ENCODE measurements at places on chromosomes 11 and 22. TPM values are rescaled to one million over a fixed set of nuclear protein-coding genes. Genes with fewer than 3 reads are reported as not detected.

- H3K27ac ChIP-seq: no peak overlapping the region
- no peaks in the 10 kb centered on the region for H3K27me3 ChIP-seq
- peaks cover 12% of the 10 kb centered on the region for H3K36me3 ChIP-seq
- H3K4me3 ChIP-seq: no peak overlapping the region
Observed at GRCh38 chr11:120482149-120482548, 29.4 kb upstream of the GRIK4 start.

DNA sequence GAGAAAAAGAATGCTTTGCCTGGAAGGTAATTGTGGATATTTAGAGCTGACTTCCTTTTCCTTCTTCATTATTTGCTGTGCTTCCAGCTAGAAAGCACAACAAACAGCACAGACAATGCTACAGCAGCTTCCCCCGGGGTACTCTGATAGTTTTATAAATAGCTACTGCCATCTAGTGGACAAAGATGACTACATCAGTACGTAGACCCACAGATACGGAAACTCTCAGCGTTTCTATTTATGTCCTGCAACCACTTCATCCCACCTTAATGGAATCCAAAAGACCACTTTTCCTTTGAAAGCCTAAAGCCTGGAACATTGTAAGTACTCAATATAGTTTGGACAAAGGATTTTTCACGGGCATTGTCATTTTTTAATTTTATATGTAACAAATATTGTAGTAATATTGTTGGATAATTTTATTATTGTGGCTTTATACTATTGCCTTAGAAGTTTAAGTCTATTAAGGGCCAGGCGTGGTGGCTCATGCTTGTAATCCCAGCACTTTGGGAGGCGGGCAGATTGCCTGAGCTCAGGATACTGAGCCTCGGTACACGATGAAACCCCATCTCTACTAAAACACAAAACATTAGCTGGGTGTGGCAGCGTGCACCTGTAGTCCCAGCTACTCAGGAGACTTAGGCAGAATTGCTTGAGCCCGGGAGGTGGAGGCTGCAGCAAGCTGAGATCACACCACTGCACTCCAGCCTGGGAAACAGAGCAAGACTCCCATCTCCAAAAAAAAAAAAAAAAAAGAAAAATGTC, 7.5 kb downstream of the HSPA8 start:
- no peak for DNase-seq
- peaks cover 54% of the 10 kb centered on the region for H3K4me1 ChIP-seq
- H3K36me3 ChIP-seq: peaks cover 57% of the 10 kb centered on the region
- H3K4me3 ChIP-seq: no peak overlapping the region
- no peaks in the 10 kb centered on the region for H3K27me3 ChIP-seq

- H3K27me3 ChIP-seq: no peaks in the 10 kb centered on the region
- peaks cover 12% of the 10 kb centered on the region for H3K36me3 ChIP-seq
- H3K27ac ChIP-seq: peak overlapping the region; percentile 99
- peaks cover 43% of the 10 kb centered on the region for H3K4me1 ChIP-seq
Observed at GRCh38 chr22:50622723-50623327, 5.1 kb downstream of the ARSA start.

DNA sequence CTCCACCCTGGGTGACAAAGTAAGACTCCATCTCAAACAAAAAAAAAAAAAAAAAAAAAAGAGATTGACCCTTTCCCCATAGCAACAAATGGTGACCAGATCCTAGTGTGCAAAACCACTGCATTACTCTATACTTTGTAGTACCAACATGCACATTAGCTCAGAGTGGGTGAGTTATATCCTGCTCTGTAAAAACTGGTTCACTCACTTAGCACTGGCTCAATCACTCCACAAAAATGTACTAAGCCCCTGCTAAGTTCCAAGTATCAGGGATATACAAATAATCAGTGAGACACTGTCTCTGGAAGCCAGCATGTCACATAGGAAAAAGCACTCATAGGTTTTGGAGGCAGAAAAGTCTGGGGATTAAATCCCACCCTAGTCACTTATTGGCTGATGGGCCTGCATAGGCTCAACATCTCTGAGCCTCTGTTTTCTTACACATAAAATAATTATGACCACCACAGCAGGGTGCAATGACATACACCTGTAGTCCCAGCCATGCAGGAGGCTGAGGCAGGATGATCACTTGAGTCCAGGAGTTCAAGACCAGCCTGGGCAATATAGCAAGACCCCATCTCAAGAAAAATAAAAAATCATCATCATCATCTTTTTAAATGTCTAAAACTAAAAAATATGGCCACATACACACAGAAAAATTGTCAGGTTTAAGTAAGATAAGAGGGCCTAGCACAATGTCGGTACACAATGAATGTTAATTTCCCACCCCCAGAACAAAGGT, 11.9 kb downstream of the FAM168A start:
- H3K4me3 ChIP-seq: no peak overlapping the region
- no peak overlapping the region for H3K27ac ChIP-seq
- H3K36me3 ChIP-seq: peaks cover 7% of the 10 kb centered on the region
- no peak for DNase-seq
- no peaks in the 10 kb centered on the region for H3K27me3 ChIP-seq
- H3K4me1 ChIP-seq: peaks cover 9% of the 10 kb centered on the region

DNA sequence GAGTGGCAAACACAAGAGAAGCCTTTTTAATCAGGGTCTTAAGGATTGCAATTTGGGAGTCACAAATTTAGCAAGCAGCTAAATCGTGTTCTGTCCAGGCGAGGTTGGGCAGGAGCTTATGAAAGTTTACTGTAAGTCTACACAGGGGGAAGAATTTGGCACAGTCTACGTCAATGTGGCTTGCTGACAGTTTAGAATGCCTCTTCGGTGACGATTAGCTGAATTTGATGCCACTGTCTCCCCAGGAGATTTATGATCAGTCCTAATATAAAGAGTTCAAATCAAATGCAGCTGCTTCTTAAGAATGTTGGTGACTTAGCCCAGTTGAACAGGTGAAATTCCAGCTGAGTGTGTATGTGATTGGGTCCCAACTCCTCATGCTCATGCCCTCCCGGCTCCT, 114.1 kb upstream of the CLPB start:
- H3K27ac ChIP-seq: no peak overlapping the region
- DNase-seq: no peak
- H3K27me3 ChIP-seq: peaks cover 13% of the 10 kb centered on the region

GRCh38 chr11:46335890-46336562, 11.2 kb upstream of the DGKZ start:
- no peak overlapping the region for H3K4me3 ChIP-seq
- no peaks in the 10 kb centered on the region for H3K36me3 ChIP-seq
- no peak for DNase-seq
- H3K27ac ChIP-seq: no peak overlapping the region

DNA sequence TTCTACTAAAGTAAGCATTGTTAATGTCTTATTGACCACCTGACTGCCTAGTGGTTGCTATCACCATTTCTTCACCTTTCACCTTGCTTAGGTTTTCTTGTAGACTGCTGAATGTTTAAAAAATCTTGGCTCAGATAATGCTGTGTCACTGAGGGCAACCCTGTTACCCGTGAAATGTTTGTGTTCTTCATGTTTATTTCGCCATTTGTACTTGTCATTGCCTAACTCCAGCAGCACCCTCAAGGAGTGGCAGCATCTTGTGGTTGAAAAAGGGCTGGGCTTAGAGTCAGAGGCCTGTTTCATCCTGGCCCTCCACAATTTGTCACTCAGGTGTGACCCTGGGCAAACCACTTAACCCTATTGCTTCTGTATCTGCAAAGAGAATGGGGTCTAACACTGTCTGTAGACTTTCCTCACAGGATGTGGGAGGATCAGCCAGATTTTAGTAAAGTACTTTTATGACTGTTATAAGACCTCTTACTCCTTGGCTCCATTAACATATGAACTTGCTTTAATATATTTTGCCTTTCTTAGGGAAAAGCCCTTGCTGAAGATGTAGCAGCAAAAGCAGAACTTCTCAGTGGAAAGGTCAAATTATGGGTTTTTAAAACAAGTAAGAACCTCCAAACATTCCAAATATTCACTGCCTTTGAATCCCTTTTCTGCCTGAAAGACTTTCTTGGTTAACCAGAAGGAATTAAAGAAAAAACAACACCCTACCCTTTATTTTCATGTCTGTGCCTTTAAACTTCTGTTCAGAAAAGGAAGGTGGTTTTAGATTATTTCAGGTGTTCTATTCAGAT, 154.5 kb upstream of the C11orf87 start:
- no peak overlapping the region for H3K4me3 ChIP-seq
- no peaks in the 10 kb centered on the region for H3K27me3 ChIP-seq
- no peaks in the 10 kb centered on the region for H3K4me1 ChIP-seq

GRCh38 chr11:69215216-69215615, 59.5 kb downstream of the SMIM38 start:
- no peaks in the 10 kb centered on the region for H3K4me1 ChIP-seq
- H3K36me3 ChIP-seq: no peaks in the 10 kb centered on the region
- H3K27me3 ChIP-seq: peaks cover 16% of the 10 kb centered on the region
- DNase-seq: no peak

DNA sequence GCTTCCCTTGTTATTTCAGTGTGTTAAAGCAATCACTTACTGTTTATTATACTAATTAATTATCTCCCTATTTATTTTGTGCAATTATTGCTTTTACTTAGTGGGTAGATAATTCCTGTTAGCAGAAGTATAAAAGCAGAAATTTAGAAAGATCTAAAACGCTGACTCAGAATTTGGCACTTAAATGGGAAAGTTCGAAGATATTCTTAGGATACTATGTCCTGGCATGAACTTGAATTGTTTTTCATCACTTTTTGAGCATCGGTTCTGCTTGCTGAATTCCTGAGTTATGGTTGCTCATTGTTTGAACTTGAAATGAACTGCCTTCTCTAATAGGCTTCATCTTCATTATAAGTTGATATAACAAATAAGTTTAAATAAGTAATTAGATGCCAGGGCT, 325.4 kb downstream of the JRKL start:
- H3K36me3 ChIP-seq: no peaks in the 10 kb centered on the region
- H3K27me3 ChIP-seq: no peaks in the 10 kb centered on the region
- H3K4me3 ChIP-seq: no peak overlapping the region
- H3K4me1 ChIP-seq: no peaks in the 10 kb centered on the region
- DNase-seq: no peak

DNA sequence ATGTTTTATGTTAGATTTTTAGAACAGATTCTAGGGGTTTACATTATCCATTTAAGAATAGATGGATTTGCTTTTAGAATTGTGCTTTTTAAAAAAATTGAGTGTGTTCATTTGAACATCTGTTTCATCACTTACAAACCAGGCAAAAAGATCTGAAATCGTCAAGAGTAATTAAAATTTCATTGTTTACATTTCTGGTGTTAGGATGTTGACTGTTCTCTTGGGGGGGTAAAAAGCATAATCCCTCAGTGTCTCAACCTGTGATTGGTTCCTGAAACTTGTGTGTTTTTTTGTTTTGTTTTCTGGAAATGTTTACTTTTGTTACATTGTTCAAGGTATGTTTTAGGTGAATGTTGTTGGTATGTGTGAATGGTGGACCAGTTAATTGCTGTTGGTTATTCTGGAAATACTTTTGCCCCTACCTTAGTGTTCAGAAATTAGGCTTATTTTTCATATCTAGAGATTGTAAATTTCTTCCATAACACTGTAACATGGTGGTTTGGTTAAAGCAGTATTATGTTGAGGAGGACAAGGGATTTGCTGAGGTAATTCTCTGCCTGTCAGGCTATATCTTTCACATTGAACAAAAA, 4.8 kb downstream of the PCF11 start:
- peak overlapping the region; percentile 60 for H3K27ac ChIP-seq
- peak overlapping the region; percentile 57 for H3K4me3 ChIP-seq
- peaks cover 59% of the 10 kb centered on the region for H3K4me1 ChIP-seq
- no peak for DNase-seq
- no peaks in the 10 kb centered on the region for H3K27me3 ChIP-seq

GRCh38 chr11:10328314-10329098, 23.6 kb downstream of the ADM start:
- DNase-seq: no peak
- H3K4me1 ChIP-seq: no peaks in the 10 kb centered on the region
- H3K27ac ChIP-seq: no peak overlapping the region
- H3K36me3 ChIP-seq: no peaks in the 10 kb centered on the region

GRCh38 chr22:30158744-30159500, 78.7 kb downstream of the HORMAD2 start:
- H3K36me3 ChIP-seq: peaks cover 7% of the 10 kb centered on the region
- peaks cover 68% of the 10 kb centered on the region for H3K4me1 ChIP-seq
- H3K27me3 ChIP-seq: no peaks in the 10 kb centered on the region
- H3K27ac ChIP-seq: peak overlapping the region; percentile 91
- H3K4me3 ChIP-seq: peak overlapping the region; percentile 8

DNA sequence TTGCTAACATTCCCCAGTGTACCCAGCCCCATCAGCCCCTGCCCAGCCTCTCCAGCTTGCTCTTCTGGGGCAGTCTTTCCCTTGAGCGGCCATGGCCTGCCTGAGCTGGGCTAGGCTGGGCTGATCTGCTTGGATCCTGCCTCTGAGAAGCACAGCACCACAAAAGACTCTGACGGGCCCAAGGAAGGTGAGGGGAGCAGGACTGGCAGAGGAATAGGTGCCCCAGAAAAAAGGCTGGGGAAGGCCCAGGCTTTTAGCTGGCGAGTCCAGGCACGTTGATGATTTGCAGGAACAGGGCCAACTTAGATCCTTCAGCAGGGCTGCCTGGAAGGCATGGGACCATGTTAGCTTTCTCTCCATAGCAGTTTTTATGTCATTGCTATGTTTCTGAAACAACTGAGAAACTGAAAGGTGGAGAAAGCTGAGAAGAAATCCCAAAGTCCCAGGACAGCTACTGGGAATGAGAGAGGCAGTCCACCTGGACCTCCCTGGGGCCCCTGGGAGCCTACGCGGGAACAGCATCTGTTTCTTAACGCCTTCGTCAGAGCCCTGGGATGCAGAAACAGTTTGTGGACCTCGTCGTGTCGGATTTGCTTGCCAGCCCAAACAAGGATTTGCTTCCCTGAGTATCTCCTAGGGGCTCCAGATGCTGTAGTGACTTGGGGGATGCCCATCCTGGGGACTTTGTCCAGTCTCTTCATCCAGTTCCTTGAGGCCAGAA, 24.4 kb upstream of the FXYD6 start:
- H3K4me1 ChIP-seq: peaks cover 9% of the 10 kb centered on the region
- H3K27ac ChIP-seq: no peak overlapping the region
- no peaks in the 10 kb centered on the region for H3K36me3 ChIP-seq
- no peak for DNase-seq

- no peaks in the 10 kb centered on the region for H3K27me3 ChIP-seq
- no peak for DNase-seq
- no peaks in the 10 kb centered on the region for H3K36me3 ChIP-seq
- no peak overlapping the region for H3K4me3 ChIP-seq
- H3K4me1 ChIP-seq: no peaks in the 10 kb centered on the region
Observed at GRCh38 chr11:58075781-58076180, 45.0 kb downstream of the OR6Q1 start.

- H3K4me3 ChIP-seq: no peak overlapping the region
- no peak overlapping the region for H3K27ac ChIP-seq
- no peaks in the 10 kb centered on the region for H3K36me3 ChIP-seq
- no peak for DNase-seq
Observed at GRCh38 chr11:116972691-116973090, 125.5 kb downstream of the SIK3 start.

- no peak for DNase-seq
- H3K4me1 ChIP-seq: peaks cover 11% of the 10 kb centered on the region
- no peak overlapping the region for H3K27ac ChIP-seq
- peaks cover 28% of the 10 kb centered on the region for H3K36me3 ChIP-seq
- H3K27me3 ChIP-seq: no peaks in the 10 kb centered on the region
Observed at GRCh38 chr11:78282821-78283220, 94.1 kb downstream of the USP35 start.

CCDC87 gene
- not detected for total RNA-seq

RBMXL2 gene
- not detected for total RNA-seq

C11orf21 gene
- 66.0 TPM for total RNA-seq

IL17REL gene
- total RNA-seq: not detected

OSM gene
- total RNA-seq: 103 TPM

OR52N4 gene
- total RNA-seq: 1.5 TPM

FLRT1 gene
- total RNA-seq: 0.05 TPM

DEFB108B gene
- total RNA-seq: not detected

GRIK4 gene
- total RNA-seq: not detected

HTR3A gene
- not detected for total RNA-seq

RAB3IL1 gene
- not detected for total RNA-seq

HMOX1 gene
- total RNA-seq: 2.9 TPM

IFITM10 gene
- total RNA-seq: 0.70 TPM

CCDC157 gene
- total RNA-seq: 3.6 TPM
